Choroid plexus epithelial cell (primary cell): ENCODE measurements at places on chromosomes 5 and 9.

DNA sequence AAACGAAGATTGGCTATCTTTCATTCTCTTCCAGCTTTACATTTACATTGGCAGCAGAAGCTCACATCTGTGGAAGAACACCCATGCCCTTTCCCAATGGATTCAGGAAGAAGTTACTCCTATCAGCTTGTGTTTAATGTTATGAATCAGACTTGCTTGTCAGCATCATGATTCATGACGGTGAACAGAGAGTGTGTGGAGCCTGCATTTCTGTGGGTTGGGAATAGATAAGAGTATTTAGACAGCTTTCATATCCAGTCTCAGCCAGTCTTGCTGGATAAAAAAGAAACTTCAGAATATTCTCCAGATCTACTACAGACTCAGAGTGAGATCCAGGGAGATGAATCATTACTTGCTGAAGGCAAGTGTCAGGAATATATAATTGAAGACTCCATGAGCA is 812.9 kb upstream of the ZNF608 start:
- peak; percentile 97 for DNase-seq

DNA sequence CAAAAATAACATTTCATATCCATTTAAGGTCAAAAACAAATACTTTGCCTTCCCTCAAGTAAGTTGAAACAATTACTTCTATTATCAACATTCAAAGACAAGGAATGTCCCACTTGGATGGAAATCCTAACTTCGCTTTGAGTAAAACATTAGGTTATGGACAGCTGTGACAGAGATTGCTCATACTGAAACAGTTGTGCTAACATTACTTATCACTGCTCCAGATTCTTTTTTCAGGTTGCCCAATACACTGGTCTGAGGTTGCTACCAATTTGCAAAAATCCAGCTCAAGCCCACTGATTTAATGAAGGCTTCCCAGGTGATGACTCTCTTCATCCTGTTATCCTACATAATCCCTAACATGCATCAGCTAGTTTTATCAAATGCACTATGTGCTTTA is 98.3 kb downstream of the UBAP2 start:
- no peak for DNase-seq

DNA sequence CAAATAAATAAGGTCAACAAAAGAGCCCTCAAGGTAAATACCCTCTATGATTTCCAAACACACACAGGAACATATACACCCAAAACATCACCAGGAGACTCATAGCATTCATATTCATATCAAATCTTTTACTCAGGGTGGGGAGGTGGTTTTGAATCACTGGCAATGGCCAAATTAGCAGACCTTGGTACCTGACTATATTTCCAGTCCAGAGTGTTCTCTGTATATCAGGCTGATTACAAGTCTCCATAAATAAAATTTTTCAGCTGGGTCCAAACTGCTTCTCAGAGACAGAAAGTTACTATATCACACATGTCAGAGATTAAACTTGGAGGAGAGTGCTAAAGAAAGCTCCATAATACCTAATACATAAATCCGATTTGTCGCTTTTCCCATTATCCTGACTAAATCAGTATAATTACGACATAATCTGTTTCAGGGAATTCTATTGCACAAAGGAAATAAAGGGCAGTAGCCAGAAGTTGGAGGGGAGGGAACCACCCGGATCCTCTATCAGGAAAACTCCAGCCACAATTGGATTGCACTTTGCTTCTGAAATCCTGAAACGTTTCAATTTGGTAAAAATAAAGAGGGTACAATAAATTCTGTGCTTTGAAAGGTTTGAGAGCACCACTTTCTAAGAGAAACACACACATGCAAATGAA is 7.0 kb upstream of the GOLGA1 start:
- no peak for DNase-seq

DNA sequence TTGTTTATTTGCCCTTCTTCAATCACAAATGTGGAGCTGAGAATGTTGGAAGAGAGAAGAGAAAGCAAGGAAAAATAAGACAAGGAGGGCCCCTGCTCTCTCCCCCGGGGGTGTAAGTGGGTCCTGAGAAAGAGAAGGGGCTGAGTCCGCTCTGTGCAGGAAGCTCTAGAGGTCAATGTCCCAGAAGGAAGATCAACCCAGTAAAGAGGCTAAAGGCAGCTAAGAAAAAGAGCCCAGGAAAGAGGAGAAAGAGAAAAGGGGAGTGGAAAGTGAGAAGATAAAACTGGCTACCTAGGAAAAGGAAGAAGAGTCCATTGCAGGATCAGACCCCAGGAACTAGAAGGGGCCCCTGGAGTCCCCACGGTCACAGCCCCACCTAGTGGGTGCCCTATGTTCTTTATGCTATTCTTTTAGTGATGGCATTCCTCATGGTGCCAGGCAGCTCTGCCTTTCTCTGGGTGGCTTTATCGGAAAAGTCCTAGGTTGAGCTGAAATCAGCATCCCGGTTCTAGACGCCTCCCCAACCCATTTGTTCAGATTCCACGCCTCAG is 583.4 kb downstream of the ACTL7B start:
- DNase-seq = peak; percentile 76

DNA sequence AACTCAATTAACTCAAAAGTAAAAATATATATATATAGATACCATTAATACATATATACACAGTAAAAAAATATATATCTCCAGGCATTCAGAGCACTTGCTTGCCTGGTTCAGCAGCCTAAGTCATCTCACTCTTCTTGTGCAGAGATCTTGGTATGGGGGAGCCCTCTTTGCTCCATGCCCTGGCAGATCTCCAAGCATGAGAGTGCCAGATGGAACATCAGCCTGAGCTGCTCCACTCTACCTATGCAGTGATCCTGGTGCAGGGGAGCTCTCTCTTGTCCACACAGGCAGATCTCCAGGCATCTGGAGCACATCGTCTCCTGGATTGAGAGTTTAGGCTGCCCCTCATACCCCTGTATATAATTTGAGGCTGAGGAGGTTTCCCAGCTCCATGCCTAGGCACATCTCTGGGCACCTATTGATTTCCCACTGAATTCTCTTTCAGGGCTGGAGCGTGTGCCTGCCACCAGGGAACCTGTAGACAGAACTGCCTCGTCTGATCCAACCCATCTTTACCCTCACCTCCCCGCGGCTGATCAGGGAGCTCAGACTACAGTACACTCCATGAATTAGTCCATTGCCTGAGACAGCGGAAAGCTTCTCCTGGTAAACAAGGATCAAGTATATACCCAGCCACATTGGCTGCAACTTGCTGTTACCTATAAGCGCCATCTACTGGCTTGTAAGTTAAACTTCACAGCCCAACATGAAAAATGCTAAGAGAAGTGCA is 342.4 kb upstream of the GRIA1 start:
- DNase-seq = peak; percentile 51

GRCh38 chr5:173556142-173557028 is 60.1 kb downstream of the BOD1 start:
- no peak for DNase-seq

DNA sequence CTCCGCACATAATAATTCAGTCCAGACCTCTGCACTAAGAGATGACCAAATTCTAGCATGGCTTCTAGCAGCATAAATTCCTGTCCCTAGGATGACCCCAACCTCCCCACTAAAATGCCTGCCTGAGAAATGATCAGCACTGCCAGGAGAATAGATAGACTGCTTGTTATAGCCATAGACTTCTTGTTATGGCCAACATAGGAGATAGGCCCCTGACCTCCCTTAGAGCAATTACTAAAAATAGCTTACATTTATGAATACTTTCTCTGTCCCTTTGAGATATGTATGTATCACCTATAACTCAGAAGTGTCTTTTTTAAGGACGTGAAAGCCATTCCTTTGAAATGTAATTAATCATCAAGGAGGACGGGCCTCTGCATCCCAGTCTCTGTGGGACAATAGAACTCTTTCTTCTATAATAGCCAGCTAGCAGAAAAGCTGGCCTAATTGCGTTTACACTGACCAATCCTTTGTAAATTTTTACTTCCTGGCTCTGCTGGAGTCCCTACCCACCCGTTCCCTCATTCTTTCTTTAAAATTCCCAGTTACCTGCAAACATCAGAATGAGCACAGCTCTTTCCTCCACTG is 1002.7 kb downstream of the CDH18 start:
- no peak for DNase-seq

GRCh38 chr5:79416499-79416898 is 97.4 kb downstream of the HOMER1 start:
- peak; percentile 68 for DNase-seq

DNA sequence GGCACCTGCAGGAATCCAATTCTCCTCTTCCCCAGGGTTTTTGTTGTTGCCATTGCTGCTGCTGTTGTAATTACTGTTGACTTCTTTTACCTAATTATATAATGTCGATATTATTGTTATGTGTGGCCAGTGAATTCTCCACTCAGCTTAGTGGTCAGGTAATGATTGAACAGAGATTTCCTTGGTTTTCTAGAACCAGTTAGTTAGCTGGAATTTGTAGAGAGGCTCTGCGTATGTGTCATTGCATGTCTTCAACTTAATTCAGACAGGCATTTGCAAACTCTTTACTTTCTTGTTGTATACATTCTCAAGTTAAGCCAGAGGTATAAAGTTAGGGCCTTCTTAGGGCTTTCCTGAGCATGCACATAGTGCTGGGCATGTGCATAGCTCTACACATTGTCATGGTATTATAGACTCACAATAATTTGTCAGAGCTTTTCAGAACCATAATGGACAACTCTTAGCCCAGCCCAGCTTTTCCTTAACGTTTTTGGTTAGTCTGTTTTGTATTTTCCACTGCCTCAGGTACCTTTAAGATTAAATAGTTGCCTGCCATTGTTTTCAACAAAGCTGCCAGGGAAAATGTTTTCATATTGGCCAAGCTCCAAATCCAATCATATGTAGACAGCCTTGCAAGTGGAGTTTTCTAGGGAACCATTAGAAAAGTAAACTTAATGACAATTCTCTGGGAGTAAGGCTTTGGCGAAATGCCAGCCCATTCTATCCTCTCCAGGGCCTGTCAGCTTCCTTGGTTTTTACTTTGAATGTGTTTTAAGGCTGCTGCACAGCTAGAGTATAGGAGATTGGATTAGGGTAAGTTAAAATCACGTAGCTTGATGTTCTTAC is 68.1 kb downstream of the UBE2R2 start:
- peak; percentile 53 for DNase-seq

DNA sequence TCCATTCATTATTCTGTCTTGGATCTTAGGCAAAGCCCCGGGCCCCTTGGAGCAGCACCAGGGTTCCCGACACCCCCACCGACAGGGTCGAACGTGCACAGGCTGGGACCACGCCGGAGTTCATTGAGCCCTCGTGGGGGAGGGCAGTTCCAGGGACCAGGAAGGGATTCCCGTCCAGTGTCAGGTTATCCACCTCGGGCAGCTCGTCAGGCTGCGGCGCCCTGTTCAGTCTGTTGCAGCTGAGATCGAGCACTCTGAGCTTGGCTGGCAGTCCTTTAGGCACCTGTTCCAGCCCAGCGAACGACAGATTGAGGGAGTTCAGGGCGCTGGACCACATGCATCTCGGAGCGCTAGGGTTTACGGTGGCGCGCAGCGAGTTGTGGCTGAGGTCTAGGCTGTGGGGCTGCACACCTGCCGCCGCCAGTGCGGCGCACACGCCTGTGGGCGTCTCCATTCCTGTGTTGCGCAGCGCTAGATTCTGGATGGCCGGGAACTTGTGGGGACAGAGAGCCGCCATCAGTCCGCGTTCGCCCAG is 1.1 kb downstream of the CD14 start:
- no peak for DNase-seq

DNA sequence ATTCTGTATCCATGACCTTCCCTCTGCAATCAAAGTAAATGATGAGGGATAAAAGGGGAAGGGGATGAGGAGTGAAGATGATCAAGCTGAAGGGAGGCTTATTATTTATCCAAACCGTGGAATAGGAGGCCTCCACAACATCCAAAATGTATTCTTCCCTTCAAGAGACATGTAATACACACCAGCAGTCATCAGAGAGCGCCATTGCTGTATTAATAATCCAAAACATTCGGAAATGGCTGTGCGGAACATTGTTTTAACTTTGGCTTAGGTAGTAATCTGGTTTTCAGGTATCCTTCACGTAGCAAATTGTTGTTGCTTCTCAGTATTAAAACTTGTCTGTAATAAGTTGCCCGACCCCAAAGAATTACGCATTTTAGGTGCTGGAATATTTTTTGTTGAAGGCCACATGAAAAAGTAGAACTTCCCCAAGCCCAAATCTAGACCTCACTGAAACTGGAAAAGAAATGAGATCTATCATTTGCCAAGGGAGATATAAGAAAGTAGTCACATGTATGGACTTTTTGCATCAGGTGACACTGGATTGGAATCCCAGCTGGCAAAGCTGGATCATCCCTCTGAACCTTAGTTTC is 2.6 kb upstream of the BOD1 start:
- DNase-seq = peak; percentile 73

GRCh38 chr9:122221183-122221811 is 7.5 kb downstream of the LHX6 start:
- DNase-seq = no peak

- DNase-seq = peak; percentile 71
Observed at GRCh38 chr9:108761655-108762347, 94.0 kb downstream of the ACTL7B start.

DNA sequence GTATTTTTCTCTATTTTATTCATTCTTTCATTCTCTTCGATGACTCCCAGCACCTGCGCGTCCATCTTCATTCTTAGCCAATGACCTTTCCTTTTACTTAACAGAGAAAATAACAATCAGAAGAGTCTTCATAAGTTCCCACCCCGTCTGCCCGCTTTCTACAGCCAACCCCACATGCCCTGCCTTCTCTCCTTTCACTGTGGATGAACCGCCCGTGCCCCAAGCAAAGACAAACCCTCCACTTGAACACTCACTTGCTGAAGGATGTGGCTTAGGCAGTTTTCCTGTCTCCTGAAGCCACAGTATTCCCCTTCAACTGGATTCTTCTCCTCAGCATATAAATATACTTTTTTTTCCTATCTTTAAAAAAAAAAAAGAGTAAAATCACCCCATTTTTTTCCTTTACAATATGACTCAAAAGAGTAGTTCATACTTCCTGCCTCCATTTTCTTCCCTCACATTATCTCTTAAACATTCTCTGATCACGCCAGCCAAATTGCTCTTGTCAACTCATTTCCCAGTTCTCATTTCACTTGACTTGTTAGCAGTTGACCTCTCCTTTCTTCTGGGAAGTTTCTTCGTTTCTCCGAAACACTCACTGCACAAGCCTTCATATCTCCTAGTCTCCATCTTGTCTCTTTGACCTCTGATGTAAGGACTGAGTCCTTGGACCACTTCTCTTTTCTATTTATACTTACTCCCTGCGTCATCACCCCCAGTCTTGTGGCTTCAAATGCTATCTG is 11.1 kb downstream of the NIPSNAP3B start:
- DNase-seq = no peak

GRCh38 chr5:19886123-19886917 is 101.7 kb downstream of the CDH18 start:
- DNase-seq = peak; percentile 47

DNA sequence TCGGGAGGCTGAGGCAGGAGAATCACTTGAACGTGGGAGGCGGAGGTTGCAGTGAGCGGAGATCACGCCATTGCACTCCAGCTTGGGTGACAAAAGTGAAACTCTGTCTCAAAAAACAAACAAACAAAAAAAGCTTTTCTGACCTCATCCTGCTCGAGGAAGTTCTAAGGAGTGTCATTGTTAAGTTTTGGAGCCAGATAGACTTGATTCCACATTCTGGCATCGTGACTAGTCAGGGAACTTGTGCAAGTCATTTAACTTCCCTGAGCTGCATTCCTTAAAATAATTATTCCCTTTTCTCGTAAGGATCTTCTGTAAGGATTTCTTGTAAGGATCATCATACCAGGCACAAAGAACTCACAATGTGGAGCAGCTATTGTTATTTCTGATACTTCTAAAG is 26.2 kb downstream of the SNX24 start:
- no peak for DNase-seq
